GM04504 (cell line): ENCODE measurements at places on chromosomes 3 and 15.

- DNase-seq, result no peak
Measured at GRCh38 chr3:116474032-116474780, 28.9 kb upstream of the LSAMP start.

DNA sequence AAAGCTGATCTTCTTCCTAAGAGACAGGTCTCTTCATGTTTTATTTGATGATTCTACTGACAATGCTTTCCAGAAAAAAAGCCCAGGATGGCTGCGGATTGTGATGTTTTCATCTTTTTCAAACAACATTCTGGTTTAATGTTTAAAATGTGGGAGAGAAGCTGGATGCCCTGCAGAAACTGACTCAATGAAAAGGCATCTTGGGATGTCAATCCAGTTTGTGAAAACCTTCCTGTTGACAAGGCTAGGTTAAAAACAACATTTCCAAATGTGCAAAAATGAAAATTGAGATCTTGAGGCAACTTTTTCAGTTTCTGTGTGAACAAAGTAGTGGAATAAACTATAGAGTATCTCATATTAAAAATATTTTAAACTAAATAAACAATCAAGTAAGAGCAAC is 156.0 kb upstream of the MRPL3 start:
- DNase-seq, result no peak

- DNase-seq, result no peak
Measured at GRCh38 chr15:67096546-67097294, 31.3 kb downstream of the SMAD3 start.

DNA sequence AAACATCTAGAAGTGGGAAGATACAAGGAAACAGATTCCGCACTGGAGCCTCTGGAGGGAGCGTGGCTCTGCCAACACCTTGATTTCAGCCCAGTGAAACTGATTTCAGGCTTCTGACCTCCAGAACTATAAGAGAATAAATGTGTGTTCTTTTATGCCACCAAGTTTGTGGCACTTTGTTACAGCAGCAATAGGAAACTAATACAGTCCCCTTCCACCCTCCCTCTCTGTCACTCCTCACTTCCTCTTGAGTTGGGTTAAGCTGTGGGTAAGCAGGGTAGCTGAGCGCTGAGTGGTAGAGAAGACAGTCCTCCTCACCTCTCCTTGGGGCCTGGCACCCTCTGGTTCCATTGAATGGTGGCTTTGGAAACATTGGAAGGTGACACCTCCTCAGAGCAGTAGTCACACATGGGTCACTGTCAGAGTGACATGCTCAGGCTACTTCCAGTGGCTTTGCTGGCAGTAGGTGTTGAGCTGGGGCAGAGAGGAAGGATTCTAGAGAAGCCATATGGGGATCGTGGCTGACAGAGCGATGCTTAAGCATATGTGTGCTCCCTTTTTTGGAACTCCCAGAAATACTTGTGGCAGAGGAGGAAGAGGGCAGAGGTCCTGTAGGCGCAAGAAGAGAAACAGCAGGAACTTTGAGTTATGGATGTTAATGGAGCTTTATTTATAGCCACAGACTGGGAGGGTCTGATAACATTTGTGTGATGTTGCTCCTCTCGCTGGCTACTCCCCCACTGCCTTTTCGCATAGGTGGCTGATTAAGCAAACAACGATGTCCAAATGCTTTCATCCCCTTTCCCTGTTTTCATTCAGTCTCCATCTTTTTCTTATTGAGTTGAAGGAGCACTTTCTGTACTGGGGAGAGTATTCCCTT is 14.8 kb upstream of the HCN4 start:
- DNase-seq, result no peak

DNA sequence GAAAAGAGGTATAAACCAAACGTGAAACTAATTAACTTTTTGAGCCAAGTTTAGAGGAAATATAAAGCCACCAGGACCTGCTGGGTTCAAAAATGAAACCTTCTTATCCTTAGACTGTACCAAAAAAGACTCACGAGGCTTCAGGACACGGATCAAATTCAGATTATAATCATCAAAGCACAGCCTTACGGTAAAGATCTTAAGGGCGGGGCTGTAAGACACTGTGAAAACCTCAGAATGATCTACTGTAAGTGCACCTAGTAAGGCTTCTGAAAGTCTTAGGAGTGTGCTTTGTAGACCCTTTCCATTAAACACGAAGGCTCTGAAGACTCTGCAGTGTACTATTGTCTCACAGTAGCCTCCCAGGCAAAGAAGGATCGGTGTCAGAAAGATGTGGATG is 26.8 kb downstream of the TARS3 start:
- no peak for DNase-seq

- no peak for DNase-seq
Measured at GRCh38 chr3:99712291-99712954, 74.0 kb downstream of the COL8A1 start.

GRCh38 chr15:51887887-51888592 is 58.6 kb downstream of the TMOD3 start:
- no peak for DNase-seq

DNA sequence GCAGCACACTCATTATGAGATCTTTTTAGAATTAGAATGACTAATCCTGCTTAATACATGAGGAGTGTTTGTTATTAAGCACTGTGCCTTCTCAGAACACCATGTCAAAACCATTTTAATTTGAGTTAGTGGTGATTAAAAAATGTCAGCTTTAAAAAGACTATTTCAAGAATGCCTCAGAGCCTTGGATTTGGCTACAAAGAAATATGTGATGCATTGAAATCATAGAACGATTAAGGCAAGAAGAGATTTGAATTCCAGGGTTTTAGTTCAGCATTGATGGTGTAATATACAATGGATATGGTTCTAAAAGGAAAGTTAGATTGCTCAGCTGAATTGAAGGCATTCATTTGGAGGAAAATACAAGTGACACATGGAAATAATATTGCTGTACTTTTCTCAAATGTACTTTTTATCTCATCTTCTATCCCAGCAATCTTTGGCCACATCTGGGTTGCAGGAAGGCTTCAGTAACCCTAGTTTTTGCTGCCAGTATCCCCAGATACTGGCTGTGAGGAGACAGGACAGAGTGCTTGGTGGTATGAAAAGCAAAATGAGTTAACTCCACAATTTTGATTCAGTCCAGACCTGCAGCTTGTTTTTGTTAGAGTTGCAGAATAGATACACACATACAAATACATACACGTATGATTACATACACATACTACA is 303.8 kb downstream of the CLSTN2 start:
- DNase-seq, result no peak

DNA sequence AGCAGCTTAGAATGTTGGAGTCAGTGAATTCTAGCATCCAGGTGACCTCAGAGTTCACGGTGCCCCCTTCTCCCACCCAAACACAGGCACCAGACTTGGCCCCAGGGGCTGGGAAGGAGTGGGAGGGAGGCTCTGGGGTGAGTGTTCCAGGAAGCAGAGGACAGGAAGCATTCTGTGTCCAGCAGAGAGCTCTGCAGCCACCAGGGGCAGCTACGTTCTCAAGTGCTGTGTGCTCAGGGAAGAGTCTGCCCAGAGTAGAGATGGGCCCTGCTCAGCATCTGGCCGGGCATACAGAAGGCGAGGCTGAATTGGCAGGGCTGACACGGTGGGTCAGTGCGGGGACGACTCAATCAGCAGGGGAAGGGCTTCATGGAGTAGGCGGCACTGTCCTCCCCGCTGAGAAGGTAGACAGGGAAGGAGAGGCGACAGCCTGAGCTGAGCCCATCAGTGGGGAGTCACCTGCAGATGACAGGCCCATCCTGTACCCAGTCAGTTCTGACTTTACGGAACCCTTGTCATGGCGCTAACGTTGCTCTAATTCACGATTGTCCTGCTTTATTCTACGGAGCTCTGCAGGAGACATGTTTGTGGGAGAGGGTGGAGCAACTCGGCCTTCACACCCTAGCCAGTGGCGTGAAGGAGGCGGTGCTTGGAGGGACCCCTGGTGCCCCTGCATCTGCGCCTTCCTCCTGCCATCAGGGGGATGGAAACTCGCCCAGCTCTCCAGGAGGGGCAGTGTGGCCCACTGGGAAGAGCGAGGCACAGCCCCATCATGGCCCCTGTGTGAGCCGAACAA is 82.2 kb downstream of the C3orf70 start:
- no peak for DNase-seq

DNA sequence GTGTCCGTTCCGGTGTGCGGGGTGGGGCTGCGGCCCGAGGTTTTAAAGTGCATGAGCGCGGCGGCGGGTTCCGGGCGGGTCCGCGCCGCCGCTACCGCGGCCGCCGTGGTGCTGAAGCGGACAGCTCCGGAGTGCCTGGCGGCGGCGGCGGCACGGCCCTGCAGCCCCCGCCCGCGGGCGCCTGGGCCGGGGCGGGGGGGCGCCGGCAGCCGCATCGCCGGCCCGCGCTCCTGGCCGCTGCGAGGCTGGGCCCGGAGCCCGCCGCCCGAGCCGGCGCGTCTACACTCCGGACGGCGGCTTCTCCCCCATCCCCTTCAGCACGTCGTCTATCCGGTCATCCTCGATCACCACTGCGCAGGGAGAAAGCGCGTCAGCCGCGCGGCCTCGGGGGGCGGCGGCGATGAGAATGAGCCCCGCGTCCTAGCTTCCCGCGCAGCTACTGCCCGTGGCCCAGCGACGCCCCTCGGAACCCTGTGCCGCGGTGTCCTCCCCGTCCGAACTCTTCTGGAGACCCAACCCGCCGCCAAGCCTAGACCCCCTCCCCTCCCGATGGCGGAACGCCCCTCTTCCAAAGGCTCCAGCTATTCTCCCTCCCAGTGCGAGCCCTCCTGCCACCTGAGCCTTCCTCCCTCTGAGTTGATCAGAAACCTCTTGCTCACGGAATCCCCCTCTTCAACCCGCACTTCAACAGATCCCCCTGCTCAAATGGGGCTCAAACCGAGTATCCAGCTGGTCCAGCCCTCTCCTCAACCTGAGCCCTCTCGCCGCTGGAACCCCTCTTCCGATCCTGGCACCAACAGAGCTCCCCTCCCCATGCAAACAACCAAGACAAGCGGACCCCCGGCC is 1.3 kb downstream of the CAMK2N2 start:
- no peak for DNase-seq

GRCh38 chr15:85137489-85138168 is 156.0 kb downstream of the PDE8A start:
- no peak for DNase-seq
